ENCODE measurements at places on chromosomes 4 and X. TPM values are rescaled to one million over a fixed set of nuclear protein-coding genes. Genes with fewer than 3 reads are reported as not detected.

The BEND2 gene
- not detected for total RNA-seq

DNA sequence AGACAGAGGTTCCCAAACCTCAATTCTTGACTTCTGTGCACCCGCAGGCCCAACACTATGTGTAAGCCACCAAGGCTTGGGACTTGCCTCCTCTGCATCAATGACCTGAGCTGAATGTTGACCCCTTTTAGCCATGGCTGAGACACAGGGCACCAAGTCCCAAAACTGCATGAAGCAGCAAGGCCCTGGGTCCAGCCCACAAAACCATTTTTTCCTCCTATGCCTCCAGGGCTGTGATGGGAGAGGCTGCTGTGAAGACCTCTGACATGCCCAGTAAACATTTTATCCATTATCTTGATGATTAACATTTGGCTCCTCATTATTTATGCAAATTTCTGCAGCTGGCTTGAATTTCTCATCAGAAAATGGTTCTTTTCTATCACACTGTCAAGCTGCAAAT lies 85.4 kb downstream of the ITM2A start:
- DNase-seq, result no peak

DNA sequence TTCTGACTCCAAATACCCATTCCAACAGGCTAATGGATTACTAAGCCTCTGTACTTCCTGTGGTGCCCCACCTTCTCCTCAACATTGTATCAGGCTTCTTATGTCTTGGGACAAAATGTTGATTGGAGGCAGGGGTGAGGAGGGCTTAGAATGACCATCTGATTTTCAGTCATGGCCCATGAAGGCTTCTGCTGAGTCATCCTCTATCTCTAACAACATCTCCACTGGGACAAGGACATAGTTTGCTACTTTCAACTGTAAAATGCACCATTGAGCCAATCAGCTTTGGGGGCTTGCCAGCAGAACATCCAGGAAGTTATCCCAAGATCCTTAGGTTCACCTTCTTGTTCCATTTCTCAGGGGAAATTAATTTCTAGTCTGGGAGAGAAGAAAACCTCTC lies 29.5 kb downstream of the MAGEB17 start:
- no peak for DNase-seq

The CFP gene
- 29.0 TPM for total RNA-seq

GRCh38 chr4:76211769-76212708 lies 1.6 kb downstream of the SCARB2 start:
- DNase-seq, result no peak

DNA sequence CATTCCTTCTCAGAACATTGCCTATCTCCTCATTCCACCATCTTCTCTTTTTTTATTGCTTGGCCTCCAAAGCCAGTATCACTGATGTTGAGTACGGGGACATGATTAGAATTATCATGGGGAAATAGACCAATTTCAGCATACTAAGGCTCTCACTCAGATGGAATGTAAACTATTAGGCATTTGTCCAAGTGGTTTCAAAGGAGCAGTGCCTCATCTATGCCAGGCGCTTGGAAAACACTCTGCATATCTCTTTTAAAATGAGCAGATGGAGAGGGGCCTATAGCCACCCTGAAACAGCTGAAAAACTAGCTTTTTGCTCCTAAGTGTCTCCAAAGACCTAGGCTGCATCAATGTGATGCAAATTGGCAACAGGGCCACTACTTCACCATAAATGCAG lies 150.8 kb upstream of the DIPK2B start:
- DNase-seq, result no peak

DNA sequence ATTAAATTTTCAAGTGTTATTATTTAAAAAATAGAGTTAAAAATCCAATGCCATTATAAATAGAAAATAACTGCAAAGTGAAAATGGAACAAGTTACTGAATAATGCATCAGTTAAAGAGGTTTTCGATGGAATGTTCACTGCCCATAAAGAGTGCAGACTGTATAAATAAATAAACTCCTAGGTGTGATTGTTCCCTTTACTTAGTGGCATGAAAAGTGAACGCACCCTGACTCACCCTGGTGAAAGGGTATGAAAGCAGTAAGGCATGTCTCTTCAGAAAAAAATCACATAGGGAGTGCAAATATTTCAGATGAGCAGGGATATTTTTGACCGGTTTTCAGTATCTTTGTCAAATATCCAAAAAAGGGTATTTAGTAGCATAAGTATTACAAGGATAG lies 387.8 kb downstream of the DCAF12L2 start:
- no peak for DNase-seq

The RAB9B gene
- total RNA-seq, result 0.26 TPM

The PDZD4 gene
- 5.0 TPM for total RNA-seq

DNA sequence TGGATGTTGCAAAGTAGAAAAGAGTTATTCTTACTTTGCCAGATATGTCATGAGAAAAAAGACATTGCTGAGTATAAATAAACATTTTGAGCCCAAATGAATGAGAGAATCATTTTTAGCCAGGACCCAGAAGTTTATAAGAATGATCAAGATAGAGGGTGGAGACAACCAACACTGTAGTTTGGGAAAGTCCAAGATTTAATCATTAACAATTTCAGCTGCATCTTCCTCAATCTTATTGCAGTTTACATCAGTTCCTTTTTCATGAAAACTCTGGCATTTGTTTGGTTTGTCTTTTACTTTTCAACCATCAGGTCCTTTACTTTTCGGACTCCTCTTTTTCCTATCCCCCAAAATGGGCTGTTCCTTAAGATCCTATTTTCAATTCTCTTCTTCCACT lies 645.9 kb downstream of the ANKRD50 start:
- no peak for DNase-seq

DNA sequence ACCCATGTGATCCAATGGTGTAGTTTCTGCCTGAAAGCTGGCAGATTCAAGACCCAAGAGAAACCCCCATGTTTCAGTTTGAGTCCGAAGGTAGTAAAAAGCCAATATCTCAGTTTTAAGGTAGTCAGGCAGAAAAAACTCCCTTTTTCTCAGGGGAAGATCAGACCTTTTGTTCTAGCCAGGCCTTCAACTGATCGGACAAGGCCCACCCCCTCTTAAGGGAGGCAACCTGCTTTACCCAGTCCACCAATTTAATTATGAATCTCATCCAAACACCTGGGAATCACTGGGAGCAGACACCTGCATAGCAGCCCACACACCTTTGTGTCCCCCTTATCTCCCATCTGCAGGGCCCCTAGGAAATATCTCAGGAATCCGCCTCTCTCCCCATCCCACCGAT lies 322.0 kb downstream of the STK32B start:
- DNase-seq, result no peak

The AR gene
- 0.19 TPM for total RNA-seq

The SPANXA1 gene
- total RNA-seq, result not detected

The EDNRA gene
- total RNA-seq, result not detected

The TNMD gene
- total RNA-seq, result not detected

DNA sequence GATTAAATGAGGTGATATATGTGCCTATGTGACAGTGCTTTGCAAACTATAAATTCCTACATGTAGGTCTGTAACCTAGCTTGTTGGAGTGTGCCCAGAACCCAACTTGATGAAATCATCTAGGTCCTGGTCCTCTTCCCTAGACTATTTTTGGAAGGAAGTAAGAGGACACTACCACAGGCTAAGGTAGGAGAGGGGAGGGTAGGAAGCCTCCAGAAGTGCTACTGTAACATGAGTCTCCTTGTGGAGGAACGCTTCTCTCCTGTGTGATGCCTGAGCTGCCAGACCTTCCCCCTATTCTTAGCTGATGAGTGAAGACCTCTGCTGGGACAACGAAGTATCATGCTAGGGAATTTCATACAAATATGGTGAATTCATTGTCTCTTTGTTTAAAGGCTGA lies 41.8 kb upstream of the IL21 start:
- no peak for DNase-seq

GRCh38 chr4:7101692-7102515 lies 34.0 kb upstream of the GRPEL1 start:
- DNase-seq, result peak; percentile 32

GRCh38 chrX:48893556-48894348 lies 3.8 kb downstream of the TIMM17B start:
- no peak for DNase-seq

DNA sequence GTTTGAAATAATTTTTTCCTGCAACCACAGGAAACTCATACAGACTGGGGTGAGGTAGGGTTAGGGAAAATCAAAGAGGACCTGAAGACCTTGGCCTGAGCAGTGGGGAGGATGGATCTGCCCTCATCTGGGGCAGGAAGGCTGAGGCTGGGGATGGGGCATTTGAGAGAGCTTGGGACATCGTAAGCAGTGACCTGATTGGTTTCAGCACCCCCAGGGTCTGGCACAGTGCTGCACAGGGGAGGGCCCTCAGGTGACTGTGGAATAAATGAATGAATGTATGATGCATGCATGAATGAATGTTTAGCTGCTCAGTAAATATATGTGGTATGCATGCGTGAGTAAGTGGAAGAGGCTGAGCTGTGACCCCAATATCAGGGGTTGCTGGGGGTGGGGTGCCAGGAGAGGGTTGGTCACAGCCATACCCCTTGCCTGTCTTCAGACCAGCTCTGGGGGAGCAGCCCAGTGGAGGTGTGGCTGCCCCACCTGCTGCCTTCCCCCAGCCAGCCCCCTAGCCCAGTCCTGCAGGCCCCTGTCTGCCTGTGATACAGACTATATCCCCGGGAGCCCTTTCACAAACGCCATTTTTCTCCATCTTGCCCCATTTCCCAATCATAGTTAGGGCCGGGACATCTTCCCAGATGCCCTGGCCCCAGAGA lies 11.0 kb upstream of the TNIP2 start:
- no peak for DNase-seq

DNA sequence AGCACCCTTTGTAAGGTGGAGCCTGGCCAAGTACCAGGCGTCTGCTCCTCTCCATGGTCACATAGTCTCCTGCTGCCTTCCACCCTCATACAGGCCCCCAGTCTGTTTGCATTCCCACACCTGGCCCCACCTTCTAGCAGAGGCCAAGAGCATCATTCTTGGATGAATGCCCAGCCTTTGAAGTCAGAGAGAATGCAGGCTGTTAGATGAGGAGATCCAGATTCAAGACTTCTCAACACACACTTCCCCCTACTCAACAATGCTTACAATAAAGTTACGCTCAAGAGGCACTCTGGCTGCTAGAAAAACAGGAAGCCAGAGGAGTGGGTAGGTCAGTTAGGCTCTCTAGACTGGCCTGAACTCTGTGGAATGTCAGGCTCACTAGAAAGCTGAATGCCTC lies 43.3 kb downstream of the SHROOM4 start:
- DNase-seq, result no peak

GRCh38 chrX:40247382-40247781 lies 149.6 kb upstream of the BCOR start:
- DNase-seq, result no peak

- no peak for DNase-seq
Measured at GRCh38 chrX:17361620-17362019, 13.4 kb upstream of the NHS start.

The RASL11B gene
- not detected for total RNA-seq

The USP46 gene
- total RNA-seq, result 25.7 TPM

- no peak for DNase-seq
Measured at GRCh38 chr4:90546114-90546513, 418.9 kb downstream of the CCSER1 start.

The P2RY10 gene
- total RNA-seq, result 87.4 TPM
